ENCODE measurements at places on chromosomes 7 and 10. TPM values are rescaled to one million over a fixed set of nuclear protein-coding genes. Genes with fewer than 3 reads are reported as not detected.

BPGM gene
- total RNA-seq: 12.1 TPM

CUZD1 gene
- 0.32 TPM for total RNA-seq

DNA sequence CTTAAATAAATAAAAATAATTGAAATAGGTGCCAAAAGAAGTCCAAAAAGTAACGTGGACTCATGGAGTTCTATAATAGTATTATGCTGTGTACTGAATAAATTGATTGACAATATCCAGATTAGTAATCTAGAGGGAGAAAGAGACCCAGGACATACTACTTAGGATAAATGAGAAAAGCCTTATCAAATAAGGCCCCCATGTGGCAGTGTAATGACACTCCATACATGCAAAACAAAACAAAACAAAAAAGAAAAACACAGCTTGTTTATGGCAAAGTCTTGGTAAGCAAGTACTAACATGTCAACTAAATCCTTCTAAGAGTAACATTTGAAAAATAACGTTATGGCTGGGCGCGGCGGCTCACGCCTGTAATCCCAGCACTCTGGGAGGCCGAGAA is 3.6 kb upstream of the RUNDC3B start:
- DNase-seq: no peak

DNA sequence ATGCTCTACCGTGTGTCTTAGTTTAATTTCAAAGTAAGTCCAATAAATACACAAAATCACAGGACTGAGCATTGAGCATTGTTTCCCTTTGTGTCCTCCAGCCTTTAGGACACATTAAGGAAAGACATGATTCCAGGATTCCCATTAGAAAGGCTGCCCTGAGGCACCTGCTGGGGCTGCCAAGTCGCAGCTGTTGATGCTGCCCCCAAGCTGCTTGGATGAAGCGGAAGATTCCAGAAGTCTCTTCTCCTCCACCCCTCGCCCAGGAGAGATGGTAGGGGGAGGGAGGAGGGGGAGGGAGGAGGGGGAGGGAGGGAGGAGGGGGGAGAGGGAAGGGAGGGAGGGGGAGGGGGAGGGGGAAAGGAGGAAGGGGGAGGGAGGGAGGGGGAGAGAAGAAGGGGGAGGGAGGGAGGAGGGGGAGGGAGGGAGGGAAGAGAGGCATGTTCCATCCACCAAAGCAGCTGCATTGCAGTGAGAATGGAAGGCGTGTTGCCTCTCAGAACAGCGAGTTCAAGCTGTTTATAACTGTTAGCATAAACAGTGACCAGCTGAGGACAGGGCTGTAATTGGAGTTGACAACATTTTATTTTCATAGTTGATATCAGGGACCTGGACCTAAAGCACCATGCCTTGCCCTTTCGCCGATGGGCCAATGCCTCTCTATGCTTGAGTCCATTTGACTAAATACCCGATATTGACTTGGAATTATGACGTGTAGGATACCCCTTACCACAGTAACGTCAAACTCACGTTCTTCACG is 67.3 kb downstream of the DIP2C start:
- no peak for DNase-seq

All from left cardiac atrium (tissue), 4 donors.